Motor neuron (in vitro differentiated cells): ENCODE measurements at places on chromosomes 6 and 20. TPM values are rescaled to one million over a fixed set of nuclear protein-coding genes. Genes with fewer than 3 reads are reported as not detected.

CCN2 gene
- 3.5 and 3.8 TPM in 2 replicates for total RNA-seq

HFE gene
- 0.05 and 0.31 TPM in 2 replicates for total RNA-seq

RSPH4A gene
- 1.3 and 1.4 TPM in 2 replicates for total RNA-seq

PPARD gene
- 5.0 and 5.5 TPM in 2 replicates for total RNA-seq

FAM217A gene
- total RNA-seq: 0.70 and 2.8 TPM in 2 replicates

TMC2 gene
- total RNA-seq: 0.14 and 0.21 TPM in 2 replicates

SRXN1 gene
- 6.8 and 7.1 TPM in 2 replicates for total RNA-seq

TCF21 gene
- total RNA-seq: 0.58 TPM in 1 of 2 replicates, not detected in the other

FERMT1 gene
- total RNA-seq: 0.21 and 0.23 TPM in 2 replicates

BPI gene
- 1.1 and 1.2 TPM in 2 replicates for total RNA-seq

TAGAP gene
- 0.14 and 0.19 TPM in 2 replicates for total RNA-seq

TSPO2 gene
- total RNA-seq: not detected in 2 replicates

DNA sequence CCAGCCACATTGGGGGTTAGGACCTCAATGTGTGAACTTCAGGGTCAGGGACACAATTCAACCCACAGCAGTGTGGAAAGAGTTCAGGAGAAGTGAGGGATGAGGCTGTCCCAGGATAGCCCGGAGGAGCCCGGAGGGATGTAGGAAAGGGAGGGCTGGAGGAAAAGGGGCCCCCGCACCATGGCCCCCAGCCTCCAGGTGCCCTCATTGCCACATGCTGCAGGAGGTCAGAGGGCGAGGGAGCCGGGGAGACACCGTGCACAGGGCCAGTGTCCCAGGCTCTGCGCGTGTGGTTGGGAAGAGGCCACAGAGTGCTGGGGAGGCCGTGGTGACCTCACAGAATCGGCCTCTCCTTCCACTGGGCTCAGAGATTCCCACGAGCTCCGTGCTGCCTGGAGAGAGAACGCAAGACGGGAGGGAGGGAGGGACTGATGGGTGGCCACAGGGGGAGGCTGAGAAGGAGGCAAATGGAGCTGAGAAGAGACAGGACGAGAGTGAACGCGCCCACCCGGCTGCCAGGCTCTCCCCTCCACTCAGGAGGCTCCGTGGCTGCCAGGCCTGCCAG lies 215.1 kb downstream of the DLL1 start:
- ATAC-seq: no peak

DNA sequence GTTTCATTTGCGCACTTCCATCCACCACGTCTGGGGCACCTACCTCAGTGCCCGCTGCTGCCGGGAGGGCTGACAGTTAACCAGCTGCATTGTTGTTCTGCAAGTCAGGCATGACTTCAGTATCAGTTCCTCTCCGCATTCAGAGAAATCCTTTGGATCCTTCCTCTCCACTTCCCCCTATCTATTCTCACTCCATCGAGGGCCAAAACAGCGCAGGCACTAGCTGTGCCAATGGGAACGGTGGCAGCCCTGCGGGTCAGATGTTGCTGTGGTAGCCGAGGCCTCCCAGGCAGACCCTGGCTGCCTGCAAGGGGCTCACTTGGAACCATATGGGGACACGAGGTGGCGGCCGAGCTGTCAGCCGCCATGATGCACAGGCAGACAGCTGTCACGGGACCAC lies 64.2 kb upstream of the INSM1 start:
- no peak for ATAC-seq

GRCh38 chr6:40917603-40918002 lies 121.4 kb downstream of the UNC5CL start:
- ATAC-seq: no peak

DNA sequence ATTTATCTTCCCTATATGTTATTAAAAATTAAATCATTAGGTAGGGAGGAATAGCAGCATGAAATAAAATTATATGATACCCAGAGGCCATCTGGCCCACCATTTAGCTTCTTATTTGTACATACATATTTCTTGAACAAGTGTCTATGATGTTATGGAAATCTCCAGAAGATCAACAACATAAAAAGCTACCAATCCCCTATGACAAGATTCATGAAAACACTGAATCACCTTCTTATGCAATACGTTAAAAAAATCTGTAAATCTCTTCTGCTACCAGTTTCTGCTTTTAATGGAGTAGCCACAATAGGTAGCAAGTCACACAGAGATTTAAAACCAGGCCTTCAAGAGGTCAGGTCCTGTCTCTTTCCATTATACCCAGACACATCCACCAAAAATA lies 125.8 kb upstream of the ENPP5 start:
- no peak for ATAC-seq

DNA sequence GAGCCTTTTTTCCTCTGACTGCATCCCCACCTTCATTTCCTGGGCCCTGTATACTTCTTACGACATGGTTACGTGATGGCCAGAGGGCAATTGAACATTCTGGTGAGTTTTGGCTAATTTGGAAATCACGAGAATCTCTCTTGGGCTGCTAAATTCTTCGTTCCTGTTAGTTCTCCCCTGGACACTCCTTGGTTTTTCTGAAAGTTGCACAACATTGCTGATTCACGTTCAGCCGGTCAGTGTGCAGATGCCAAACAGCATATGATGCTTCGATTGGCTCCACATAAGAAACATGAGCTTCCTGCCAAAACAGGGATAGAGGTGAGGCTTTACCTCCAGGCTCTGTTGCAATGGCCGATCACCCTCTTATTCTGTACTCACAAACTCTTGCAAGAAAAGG lies 119.4 kb upstream of the LY86 start:
- ATAC-seq: no peak

DNA sequence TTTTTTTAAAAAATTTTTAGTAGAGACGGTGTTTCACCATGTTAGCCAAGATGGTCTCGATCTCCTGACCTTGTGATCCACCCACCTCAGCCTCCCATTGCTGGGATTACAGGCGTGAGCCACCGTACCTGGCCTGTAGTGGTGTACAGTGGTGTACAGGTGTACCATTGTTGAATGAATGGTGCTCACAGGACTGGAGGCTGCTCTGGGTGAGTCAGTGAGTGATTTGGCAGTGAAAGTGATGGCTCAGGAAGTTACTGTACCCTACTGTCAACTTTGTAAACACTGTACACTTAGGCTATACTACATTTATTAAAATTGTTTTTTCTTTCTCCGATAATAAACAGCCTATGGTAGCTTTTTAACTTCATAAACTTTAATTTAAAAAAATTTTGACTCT lies 122.8 kb upstream of the EEF1E1 start:
- ATAC-seq: no peak

DNA sequence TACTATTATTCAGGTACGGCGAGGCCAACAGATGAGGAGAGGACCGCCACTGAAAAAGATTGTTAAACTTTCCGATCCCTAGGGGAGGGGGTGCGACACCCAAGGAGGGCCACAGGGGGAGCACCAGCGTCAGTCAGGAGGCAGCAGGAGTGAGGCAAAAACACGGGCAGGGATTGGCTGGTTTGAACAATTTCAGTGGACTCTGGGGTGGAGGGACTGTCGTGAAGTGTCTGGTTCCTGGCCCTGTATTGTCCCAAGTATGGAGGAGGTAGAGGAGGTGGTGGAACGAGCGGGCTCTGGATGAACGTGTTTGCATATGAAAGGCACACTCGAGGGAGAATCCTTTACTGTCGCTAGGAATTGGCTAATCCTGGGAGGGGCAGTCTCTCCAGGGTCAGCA lies 32.5 kb upstream of the MCUR1 start:
- ATAC-seq: peak; percentile 92

DNA sequence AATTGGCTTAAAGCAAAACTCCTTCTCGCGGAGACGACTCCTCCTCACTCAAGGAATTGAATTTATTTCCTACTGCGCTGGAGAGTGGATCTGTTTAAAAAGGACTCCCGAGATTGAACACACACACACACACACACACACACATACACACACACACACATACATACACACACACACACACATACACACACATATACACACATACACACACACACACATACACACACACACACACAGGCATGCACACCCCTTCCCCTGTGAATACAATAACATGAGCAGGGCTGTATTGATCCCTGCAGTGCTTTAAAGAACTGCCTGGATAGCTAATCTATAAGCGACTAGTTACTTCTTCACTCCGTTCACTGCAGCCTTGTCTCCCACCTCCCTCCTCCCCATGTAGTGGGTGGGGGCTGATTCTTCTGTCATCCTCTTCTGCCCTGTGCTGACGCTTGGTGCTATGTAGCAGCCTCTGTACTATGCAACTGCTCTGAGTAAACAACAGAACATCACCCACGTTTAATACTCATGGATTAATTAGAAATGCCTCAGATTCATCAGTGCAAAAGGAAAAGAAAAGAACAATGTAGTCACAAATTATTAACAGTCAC lies 549.0 kb downstream of the CDH26 start:
- peak; percentile 97 for ATAC-seq

DNA sequence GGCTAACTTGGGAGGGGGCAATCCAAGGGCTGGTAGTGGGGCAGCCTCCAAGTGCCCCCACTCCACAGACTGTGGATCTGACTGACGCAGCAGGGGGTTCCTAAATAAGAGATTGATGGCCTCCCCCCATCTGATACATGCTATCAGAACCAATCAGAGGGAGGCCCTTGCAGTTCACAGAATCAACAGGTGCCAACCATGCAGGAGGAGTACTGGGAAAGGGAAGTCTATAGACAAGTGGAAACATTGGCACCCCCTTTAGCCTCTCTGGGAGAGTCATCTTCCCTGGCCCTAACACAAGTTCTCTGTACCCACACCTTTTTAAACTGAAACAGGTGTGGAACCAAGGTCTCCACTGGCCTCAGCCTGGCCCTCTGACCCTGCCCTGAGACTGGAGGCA lies 145.8 kb downstream of the OR2B2 start:
- no peak for ATAC-seq

DNA sequence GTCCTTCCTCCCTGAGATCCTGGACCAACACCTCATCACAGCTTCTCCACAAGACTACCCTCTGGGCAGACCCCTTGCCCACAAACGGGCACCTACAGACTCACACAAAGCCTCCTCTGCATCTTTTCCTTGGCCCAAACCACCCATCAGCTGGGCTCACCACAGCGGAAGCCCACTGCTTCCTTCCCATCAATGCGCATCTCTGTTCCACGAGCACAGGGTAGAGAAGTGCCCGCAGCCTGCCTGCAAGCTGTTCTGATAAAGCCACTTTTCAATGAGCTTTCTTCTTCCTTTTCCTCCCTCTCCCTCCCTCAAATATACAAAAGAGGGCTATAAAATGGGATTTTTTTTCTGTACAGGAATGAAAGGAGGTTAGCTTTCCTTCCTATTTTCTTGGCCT lies 111.2 kb downstream of the NFATC2 start:
- no peak for ATAC-seq

GRCh38 chr6:92723390-92723931 lies 695.9 kb downstream of the EPHA7 start:
- no peak for ATAC-seq

GRCh38 chr6:125485757-125486156 lies 184.0 kb upstream of the HDDC2 start:
- ATAC-seq: no peak

DNA sequence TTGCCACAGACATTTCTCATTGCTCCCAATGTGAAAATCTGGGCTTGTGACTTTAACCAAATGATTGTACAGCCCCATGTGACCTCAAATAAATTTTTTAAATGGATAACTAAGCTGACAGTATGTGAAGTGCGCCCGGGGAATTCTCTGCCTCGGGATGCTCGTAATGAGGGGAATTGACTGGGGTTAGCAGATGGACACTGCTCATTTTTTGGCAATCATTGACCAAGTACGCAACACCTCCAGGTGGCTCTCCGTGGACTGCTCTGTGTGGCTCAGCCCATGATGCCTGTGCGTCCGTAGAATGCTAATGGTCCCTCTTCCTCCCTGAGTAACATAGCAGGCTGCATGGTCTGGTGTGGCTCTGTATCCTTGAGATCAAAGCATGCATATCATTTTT lies 42.4 kb downstream of the FARS2 start:
- ATAC-seq: peak; percentile 57

DNA sequence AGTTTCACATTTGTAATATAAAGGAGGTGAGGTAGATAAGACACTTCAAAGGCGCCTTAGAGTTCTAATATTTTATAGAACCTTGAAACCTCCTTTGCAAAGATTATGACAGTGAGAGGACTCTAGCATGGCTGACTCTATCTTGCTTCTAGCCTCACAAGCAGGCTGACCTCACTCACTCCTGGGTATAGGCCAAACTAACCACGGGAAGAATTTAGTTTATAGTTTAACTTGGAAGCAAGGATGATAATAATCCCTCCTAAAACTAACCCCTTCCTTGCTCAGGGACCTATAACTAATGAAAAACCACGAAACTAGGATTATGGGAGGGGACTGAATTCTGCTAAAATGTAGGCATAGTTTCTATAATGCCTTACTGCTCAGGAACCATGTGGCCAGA lies 84.3 kb downstream of the FILIP1 start:
- no peak for ATAC-seq

DNA sequence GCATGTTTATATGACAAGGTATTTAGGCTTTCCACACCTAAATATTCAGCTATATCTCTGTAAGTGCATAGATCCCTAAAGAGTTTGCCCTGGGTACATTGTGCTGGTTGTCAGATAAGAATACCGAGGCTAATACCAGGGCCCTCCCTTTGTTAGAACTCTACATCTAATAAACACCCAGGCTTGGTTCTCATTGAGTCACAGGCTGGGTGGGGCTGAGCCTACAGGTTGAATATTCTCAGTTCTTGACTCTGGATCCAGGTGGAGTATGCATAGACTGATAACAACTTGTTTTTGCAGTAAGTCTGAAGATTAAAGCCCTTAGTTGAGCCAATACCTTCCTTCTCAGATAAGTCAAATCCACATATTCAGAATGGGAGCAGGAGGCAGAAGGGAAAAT lies 312.2 kb upstream of the FLRT3 start:
- no peak for ATAC-seq

GRCh38 chr6:75588948-75589347 lies 12.7 kb upstream of the SENP6 start:
- ATAC-seq: no peak
